ENCODE measurements at places on chromosomes 12 and 14.
A peak's percentile ranks its signal among the peaks of the same experiment; 100 is the strongest.

DNA sequence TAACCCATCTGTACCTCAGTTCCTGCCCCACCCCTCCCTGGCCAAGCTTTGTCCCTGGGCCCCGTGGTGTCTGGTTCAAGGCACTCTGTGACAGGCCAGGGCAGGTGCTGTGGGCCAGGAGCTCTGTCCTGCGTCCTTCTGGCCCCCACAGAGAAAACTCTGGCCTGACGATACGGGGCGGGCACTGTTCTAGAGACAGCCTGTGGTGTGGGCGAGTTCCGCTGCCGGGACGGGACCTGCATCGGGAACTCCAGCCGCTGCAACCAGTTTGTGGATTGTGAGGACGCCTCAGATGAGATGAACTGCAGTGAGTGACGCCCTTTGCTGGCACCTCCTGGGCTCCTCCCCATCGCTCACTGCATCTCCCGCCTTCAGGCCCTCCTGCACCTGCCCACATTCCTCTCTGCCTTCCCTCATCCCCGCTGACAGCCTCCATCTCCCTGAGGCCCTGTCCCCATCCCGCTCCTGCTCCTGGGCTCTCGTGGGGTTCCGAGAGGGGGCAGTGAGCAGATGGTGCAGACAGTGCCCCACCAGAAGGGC is 22.8 kb upstream of the NXPH4 start:
- no peak for DNase-seq

- DNase-seq, result no peak
Observed at GRCh38 chr14:91229005-91229382, 15.5 kb downstream of the GPR68 start.

GRCh38 chr12:27821259-27821973 is 41.4 kb upstream of the MANSC4 start:
- DNase-seq, result peak; percentile 82

GRCh38 chr12:4152145-4152795 is 121.3 kb upstream of the CCND2 start:
- no peak for DNase-seq

DNA sequence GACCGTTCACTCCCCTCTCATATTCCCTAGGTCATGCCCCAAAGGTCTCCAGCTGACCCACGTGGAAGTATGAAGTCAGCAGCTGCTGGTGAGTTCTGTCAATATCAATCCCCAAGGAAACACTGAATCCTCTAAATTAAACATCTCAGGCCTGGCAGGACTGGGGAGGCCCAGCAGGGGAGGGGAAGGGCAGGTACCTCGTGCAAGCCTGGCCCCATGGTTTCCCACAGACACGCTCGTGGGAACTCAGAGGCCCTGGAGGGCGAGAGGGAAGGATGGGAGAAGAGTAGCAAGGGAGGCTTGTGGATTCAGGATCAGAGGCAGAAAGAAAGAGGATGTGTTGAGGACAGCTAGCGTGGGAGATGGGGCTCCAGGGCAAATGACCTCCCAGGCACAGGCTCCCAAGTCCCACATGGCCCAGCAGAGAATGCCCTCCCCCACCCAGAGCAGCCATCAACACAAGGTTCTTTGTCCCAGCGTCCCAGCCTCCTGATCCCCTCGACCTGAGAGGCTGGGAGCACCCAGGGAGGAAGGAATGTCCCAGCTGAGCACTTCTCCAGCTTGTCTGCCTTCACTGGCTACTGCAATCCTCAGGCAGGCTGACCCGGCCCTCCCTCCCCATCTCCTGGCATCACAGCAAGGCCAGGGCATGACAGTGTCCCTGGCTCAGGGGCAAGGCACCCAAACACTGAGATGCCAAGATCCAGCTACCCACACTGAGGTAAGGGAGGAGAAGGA is 20.1 kb upstream of the RPLP0 start:
- no peak for DNase-seq

DNA sequence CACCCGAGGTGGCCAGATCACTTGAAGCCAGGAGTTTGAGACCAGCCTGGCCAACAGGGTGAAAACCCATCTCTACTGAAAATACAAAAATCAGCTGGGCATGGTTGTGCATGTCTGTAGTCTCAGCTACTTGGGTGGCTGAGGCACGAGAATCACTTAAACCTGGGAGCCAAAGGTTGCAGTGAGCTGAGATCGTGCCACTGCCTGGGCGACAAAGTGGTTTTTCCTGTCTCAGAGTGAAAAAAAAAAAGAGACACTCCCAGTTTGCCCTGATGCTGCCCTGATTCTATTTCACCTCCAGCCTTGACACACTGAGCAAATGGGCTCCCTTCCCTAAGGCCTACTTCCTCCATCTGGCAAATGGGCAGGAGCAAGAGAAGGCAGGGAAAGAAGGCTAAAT is 28.5 kb upstream of the PLEK2 start:
- no peak for DNase-seq

DNA sequence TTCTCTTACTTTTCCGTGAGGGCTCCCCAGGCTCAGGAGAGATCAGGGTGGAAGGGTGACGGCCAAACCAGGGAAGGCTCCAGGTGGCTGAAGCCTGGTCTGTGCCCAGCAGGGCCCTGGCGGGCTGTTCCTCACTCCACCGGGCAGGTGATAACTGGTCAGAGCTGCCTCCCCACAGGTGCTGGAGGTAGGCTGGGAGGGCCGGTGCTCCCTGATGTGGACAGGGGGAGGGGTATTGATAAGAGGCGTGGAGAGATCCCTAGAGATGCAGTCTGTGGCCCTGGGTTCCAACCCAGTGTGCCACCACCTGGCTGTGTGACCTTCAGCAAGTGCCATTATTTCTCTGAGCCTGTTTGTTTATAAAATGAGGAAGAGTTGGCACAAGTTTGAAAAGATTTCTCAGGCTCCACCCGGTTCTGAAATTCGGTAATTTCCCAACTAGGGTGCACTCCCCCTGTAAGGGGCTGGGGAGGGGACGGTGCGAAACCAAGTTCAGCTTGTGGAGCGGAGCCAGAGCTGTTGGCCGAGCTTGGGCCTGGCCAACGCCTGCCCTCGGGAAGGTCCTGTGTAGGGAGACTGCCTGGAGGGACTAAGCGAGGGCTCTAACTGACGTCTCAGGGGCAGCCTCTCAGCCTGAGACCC is 1.0 kb upstream of the NR4A1 start:
- DNase-seq, result peak; percentile 76

DNA sequence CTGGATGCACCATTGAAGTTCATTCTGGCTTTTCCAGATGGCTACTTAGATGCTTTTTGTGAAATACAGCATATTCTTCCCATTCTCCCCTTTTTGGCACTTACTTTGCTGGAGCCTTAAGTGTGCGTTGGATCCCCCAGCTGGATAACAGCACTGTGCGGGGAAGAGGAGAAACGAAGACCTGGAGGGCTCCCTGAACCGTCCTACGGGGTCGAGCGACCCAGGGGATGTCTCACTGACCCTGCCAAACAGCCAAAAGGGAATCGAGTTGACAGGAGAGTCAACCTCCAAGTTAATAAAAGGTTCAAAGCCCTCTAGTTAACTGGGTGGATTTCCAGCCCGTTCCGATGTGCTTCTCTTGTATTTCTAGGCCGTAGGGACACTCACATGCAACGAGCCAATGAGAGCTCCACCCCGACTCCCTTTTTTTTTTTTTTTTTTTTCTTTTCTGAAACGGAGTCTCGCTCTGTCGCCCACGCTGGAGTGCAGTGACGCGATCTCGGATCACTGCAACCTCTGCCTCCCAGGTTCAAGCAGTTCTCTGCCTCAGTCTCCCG is 1.0 kb upstream of the CAMKK2 start:
- peak; percentile 51 for DNase-seq

- no peak for DNase-seq
Observed at GRCh38 chr12:106021516-106021915, 117.2 kb downstream of the NUAK1 start.

- DNase-seq, result no peak
Observed at GRCh38 chr12:68675101-68675842, 11.5 kb upstream of the NUP107 start.

- peak; percentile 94 for DNase-seq
Observed at GRCh38 chr12:6943722-6944380, at the start of the genes C12orf57 and RNU7-1. Gene C12orf57, plus strand, starts transcription at chr12:6944022. Its CDS starts 100 bp downstream, at chr12:6944122. Gene RNU7-1, plus strand, starts transcription at chr12:6943816.

DNA sequence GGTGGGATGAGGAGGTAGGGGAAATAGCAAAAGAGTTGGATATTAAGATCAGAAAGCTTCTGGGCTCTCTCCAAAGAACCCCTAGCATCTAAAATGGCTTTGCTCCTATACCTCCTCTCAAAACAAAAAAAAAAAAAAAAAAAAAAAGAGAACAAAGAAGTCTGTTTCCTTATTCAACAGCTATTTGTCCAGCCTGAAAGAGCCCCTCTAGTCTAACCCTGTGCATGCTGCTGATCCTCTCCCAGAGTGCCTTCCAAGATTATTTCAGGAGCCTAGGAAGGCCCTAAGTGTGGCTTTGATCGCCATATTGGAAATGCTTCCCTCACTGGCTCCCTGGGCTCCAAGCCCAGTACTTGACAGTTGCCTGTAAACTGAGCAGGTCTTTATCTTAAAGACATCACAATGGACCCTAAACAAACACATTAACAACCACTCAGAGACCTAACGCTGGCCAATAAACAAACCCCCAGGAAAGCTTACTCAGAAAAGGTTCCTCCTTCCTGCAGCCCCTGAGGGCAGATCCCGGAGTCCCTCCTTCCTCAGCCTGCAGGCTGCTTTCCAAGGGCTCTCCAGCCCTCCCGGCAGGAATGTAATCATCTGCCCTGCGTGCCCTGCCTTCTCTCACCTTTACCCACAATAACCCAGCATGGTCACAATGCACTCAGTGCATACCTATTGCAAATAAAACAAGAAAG is 17.4 kb upstream of the COL2A1 start:
- no peak for DNase-seq

- no peak for DNase-seq
Observed at GRCh38 chr12:112555621-112556233, 137.0 kb downstream of the PTPN11 start.

DNA sequence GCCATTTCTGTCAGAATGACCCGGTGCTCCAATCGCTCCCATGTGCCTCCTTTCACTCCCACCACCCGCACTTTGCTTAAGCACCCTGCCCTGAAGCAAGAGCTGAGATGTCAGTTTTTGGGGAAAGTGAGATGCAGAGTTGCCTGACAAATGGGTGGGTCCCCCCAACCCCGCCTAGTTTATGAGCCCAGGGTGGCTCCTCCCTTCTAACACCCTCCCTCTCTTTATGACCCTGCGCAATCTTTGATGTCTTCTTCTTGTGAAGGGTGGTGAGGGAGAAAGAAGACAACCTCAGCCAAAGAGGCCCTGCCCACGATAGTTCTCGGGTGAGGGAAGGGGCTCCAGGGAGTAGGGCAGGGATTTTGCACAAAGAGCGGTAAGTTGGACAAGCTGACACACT is 89.5 kb upstream of the HOXC13 start:
- DNase-seq, result no peak

- no peak for DNase-seq
Observed at GRCh38 chr14:68357777-68358176, 435.1 kb downstream of the ZFP36L1 start.

DNA sequence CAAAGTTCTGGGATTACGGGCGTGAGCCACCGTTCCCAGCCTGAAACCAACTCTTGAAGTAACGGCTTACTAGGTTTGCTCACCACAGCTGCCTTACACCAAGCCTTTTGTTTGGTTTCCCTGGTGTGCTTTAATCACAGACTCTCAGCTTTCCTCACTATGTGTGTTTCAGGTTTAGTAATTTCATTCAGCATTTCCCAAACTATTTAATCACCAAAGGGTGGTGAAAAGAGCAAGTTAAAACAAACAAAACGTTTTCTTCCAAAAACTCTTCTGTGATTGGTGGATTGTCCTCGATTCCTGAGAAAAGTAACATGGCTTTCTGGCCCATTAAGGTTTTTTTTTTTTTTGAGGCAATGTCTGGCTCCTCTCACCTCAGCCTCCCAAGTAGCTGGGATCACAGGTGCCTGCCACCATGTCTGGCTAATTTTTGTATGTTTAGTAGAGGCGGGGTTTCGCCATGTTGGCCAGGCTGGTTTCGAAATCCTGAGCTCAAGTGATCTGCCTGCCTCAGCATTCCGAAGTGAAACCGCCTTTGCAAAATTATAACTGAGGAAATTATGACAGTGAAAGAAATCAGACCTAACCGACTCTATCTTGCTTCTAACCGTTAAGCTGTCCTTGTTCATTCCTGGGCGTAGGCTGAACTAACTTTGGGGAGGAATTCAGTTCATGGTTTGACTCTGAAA is 1.5 kb upstream of the ZFYVE26 start:
- peak; percentile 73 for DNase-seq

Data from suppressor macrophage treated with lipopolysaccharide for 4 hours (primary cell).